IPS-NIHi11 (cell line): ENCODE measurements at places on chromosomes 4 and X.

GRCh38 chrX:74922922-74923543 lies 2.2 kb downstream of the NEXMIF start:
- DNase-seq: no peak

DNA sequence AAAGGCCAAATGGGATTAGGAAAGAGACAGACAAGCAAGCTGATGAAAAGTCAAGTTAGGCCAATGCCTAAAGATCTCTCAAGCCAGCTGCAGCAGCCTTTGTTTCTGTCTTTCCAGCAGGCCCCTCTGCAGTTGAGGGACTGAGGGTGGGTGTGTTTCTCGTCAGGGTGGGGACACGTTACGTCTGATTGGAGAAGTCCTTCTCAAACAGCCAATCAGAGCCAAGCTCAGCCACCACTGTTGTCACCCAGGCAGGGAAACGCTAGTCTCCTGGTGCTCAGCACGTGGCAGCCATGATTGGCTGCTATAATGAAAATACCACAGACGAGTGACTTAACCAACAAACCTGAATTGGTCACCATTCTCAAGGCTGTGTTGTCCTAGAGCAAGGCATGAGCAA lies 177.1 kb upstream of the LCORL start:
- DNase-seq: no peak

DNA sequence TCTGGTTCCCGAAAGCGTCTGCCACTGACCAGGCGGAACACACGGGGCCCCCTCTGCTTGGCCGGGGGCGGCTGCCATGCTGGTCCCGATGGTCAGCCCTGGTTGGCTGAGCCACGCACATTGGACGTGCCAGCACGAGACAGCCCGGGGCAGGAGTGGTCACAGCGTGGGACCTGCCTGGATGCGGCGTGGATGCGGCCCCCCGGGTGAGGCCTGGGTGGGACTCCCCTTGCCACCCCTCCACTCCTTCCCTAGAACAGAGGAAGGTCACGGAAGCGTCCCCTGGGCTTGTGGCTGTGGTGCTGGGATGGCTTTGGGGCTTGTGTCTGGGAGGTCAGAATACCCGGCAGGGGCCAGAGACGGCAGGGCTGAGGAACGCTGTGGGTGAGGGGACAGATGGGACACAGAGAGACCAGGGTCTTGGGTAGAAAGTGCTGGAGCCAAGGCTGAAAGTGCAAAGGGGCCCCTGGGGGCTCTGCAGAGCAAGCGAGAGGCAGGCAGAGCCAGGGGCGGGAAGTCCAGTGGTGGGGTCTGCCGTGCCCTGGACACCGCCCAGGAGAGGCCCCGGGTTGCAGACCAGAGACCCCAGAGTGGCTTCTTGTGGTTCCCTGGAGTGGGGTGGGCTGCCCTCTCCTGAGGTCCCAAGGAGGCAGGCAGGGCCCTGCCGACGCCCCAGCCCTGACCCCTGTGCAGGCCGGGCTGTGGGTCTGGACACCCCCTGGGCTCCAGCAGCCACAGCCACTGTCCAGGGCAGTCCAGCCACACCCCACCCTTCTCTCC lies 8.6 kb upstream of the CPLX1 start:
- peak; percentile 17 for DNase-seq

DNA sequence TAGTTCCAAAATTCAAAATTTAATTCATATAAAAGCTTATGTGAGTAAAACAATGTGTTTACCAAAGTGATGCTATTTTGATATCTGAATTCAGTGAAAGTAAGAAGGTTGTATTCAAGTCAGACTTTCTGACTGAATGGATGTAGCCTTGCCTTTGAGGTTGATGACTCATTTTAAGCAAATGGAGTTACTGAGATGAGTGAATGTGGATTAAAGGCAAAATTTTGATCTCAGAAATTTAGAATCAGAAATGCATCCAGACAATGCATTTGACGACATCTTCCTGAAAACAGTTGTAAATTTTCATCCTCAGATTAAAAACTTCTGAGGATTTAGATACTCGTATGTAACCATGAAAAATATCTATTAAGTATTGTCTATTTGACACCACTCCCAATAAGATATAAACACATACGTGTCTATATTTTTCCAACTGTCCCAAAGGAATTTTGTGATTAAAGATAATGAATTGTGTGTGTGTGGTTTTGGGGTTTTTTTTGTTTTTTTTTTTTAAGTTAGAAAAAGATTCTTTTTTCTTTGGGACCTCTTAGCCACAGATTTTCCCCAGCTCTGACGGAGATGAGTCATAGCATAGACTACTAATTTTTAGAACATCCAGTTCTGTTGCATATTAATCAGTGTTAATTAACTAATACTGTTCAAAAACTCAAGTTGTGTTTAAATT lies 34.4 kb downstream of the NFKB1 start:
- no peak for DNase-seq

DNA sequence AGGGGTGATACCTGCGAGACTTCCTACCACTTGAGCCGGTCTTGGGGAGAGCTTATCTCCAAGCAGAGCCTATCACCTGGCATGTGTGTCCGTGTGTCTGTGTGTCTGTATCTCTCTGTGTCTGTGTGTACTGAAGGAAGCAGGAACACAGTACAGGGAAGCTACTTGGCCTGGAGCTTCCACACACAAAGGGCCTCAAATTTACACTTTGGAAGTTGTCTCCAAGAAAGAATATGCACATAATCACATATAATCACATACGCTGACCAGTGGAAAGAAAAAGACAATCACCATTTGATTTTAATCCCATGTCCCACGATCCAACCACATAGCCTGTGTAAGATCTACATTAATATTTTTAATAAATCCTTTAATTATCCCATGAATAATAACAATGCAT lies 13.2 kb upstream of the NKX6-1 start:
- no peak for DNase-seq
